ENCODE measurements at places on chromosomes 4 and X.

GRCh38 chr4:57039345-57039744 is 60.6 kb downstream of the POLR2B start:
- DNase-seq, result no peak

- no peak for DNase-seq
These were observed 309.4 kb downstream of the GLUD2 start for GRCh38 chrX:121356850-121357171.

GRCh38 chr4:84651499-84651898 is 68.6 kb downstream of the CDS1 start:
- no peak for DNase-seq

- DNase-seq, result no peak
These were observed 23.1 kb downstream of the SETD7 start for GRCh38 chr4:139532947-139533346.

DNA sequence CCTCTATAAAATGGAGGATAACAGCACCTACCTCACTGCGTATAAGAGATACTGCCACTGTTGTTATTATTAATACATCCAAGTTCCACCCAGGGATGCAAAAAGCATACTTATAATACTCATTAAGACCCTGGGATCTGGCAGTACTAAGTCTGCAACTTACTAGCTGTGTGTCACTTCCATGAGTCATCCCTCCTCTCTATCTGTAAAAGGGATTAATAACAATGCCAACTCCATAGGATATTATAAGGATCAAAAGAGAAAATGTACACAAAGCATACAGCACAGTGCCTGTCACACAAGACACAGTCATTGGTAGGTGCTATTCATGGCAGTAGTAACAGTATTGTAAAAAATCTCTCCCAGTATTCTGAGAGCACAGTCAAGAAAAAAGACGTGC is 216.7 kb downstream of the HS6ST2 start:
- DNase-seq, result no peak

DNA sequence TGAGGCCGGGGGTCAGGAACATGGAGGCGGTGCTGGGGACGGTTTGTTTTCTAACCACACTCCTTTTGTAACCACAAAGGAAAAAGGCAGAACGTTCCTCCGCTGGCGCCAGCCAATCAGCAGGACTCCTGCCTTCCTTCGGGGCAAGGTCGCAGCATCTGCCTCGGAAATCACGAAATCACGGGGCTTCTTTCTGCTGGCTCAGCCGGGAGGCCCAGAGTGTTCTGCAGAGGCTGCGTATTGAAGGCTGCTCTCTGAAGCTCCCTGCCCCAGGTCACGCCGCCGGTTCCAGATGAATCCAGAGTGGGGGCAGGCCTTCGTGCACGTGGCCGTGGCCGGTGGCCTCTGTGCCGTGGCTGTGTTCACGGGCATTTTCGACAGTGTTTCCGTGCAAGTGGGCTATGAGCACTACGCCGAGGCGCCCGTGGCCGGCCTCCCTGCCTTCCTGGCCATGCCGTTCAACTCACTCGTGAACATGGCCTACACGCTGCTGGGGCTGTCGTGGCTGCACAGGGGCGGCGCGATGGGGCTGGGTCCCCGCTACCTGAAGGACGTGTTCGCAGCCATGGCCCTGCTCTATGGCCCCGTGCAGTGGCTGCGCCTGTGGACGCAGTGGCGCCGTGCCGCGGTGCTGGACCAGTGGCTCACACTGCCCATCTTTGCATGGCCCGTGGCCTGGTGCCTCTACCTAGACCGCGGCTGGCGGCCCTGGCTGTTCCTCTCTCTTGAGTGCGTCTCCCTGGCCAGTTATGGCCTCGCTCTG is 9.4 kb downstream of the TMEM187 start:
- DNase-seq, result no peak

DNA sequence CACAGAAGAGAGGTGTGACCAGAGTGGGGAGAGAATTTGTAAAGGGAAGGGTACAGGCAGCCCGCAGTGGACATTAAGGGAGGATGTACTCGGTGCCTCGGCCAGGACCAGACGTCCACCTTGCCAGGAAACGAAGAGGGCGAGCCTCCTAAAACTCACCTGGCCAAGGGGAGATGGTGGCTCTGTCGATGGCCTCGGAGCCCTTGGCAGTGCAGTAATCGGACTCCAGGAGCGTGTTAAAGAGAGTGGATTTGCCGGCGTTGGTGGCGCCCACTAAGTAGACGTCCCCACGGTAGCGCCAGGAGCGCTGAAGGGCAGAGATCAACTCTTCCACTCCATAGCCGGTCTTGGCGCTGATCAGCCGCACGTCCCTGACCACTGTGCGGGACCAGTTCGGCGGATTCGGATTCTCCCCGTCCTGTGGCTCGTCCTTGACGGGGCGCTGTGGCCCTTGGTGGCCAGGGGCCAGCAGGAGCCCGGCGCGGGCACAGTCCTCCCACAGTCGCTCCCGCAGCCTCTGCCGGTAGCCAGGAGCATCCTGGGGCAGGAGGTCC is 1.0 kb downstream of the NOA1 start:
- DNase-seq, result no peak

- DNase-seq, result no peak
These were observed 40.3 kb upstream of the GALNT7 start for GRCh38 chr4:173128199-173128890.

- DNase-seq, result no peak
These were observed 97.3 kb downstream of the NR3C2 start for GRCh38 chr4:148344941-148345340.

- DNase-seq, result no peak
These were observed 12.2 kb downstream of the MTTP start for GRCh38 chr4:99586797-99587196.

GRCh38 chr4:10030972-10031667 is 9.8 kb upstream of the SLC2A9 start:
- no peak for DNase-seq

DNA sequence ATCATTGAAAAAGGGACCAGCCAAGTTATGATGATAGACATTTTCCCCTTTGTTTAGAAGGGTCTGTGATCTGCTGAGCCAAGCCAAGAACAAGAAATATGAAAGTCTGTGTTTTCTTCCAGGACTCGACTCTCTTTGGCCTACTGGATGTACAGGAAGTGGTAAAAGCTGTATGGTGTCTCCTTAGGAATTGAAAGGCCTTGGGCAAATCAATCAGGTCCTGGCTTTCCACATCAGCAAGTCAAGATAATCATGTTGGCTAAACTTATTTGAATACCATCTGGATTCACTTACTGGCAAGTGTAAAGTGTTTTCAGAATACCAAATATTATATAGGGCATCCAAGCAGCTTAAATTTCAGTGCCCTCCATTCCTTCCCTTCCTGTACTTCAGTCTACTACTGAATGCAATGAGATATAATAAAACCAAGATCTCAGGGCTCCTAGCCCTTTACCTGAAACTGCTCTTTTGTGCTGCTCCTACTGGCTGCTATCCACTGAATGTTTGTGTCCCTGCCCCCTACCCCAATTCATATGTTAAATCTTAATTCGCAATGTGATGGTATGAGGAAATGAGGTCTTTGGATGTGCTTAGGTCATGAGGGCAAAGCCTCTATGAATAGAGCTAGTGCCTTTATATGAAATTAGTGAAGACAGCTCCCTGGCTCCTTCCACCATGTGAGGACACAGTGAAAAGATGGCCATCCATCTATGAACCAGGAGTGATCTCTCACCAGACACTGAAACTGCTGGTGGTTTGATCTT is 578.0 kb downstream of the SPRY1 start:
- DNase-seq, result no peak

DNA sequence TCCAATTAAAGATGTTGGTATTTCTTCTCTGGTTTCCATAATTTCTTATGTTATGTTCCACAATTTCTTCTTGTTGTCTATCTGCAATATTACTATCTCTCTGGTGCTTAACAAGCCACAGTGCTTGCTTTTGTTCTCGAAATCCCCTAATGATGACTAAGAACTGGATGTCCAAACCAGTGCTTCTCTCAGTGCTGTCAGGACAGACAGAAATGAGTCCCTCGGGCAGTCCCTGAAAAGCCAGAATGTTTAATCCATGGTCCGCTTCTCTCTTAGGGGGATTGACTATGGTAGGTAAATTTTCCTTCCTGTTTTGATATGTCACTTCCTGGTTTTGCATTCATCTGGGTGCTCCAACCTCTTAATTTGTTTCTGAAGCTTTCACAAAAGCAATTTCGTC is 321.6 kb upstream of the PCDH10 start:
- no peak for DNase-seq

GRCh38 chr4:24279911-24280375 is 304.4 kb downstream of the DHX15 start:
- no peak for DNase-seq

DNA sequence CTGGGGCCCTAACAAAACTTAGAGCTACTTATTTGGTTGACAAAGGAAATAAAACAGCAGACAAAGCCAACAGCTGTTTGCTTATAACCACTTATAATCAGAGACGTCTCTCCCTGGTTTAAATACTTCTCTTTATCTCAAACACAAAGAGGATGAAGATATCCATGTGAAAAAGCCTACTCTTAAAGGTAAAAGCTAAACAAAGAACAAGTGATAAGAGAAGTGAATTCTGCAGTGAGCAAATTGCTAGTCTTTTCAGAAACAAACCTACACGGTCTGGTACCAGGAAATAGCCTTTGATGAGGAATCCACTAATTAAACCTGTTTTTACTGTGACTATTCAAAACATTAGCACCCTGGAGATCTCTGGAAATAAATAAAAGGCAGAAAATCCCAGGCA is 46.7 kb downstream of the GRIA3 start:
- DNase-seq, result no peak

- DNase-seq, result no peak
These were observed 41.8 kb downstream of the QDPR start for GRCh38 chr4:17469931-17470674.

DNA sequence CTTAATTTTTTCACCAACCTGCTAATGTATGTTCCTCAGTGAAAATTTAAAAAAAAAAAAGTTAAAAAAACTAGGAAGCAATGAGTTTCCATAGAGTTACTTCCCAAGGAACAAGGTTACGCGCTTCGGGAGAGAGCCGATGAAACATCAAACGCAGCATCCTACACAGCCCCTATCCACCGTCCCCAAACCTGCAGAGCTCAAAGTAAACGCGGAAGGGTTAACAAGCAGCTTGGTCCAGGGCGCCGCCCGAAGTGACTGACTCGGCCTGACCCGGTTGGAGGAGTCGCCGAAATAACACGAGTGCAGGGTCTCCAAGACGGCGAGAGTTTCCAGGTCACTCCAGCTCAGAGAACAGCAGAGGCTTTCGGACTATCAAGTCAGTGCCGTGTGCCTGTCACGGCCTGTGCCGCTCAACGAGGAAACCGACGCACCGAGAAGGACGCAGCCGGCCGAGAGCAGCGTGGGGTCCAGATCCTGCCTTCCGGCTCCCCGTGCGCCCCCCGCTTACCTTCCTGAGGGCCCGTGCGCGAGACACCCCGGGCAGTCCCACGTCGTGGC is 512 bp downstream of the NOP14 start:
- no peak for DNase-seq

DNA sequence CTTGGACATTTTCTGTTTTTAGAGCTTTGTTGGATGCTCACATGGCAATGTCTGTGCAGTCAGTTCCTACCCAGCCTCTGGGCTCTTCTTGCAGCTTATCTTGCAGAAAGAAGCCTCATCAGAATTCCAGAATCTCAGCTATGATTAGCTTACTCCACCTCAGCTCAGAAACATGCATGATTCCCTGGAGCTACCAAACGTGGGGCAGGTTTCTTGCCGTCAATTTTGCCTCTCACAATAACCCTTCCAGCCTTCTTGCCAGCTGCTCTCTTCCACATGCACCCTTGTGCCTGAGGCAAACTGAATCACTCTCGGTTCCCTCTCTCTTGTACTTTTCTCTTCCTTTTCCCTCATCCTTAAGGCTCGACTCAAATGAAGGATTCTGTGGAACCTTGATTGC is 141.4 kb downstream of the PTTG2 start:
- no peak for DNase-seq

DNA sequence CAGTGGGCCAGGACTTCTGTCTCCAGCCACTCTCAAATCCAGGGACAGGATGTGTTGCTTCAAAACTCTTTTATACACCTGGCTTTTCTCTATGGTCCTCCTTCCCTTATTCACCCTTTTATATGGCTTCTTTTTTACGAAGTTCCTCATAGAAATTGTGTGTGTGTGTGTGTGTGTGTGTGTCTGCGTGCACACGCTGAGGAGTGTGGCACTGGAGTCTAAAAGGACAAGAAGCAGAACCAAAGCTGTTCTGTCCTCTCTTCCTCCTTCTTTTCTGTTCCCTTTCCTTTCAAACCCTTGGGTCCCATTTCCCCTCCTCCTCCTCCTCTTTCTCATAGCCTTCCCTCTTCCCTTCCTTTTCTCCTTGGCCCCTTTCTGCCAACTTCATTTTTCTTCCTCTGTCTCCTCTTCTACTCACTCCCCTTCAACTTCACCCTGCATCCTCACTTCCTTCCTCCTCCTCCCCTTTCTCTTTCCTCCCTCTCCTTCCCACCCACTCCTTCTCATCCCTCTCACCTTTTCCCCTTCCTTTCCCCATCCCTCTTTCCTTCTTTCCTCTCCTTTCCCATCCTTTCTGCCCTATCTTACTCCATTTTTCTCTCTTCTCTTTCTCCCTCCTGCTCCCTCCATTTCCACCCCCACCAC is 360.5 kb downstream of the MID1IP1 start:
- DNase-seq, result no peak

- no peak for DNase-seq
These were observed 38.1 kb upstream of the NOCT start for GRCh38 chr4:138977524-138977923.

DNA sequence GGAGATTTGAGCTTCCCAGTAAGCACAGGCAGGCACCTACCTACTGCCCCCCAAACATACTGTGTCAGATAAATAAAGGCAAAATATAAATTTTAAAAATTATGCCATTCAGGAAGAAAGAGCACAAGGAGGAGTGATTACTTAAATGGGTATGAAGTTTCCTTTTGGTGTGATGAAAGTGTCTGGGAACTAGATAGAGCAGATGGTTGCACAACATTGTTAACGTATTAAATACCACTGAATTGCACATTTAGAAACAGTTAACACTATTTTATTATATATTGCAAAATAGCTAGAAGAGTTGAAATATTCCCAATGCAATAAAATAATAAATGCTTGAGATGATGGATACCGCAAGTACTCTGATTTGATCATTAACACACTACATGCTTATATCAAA is 374.7 kb upstream of the FGF13 start:
- DNase-seq, result no peak

DNA sequence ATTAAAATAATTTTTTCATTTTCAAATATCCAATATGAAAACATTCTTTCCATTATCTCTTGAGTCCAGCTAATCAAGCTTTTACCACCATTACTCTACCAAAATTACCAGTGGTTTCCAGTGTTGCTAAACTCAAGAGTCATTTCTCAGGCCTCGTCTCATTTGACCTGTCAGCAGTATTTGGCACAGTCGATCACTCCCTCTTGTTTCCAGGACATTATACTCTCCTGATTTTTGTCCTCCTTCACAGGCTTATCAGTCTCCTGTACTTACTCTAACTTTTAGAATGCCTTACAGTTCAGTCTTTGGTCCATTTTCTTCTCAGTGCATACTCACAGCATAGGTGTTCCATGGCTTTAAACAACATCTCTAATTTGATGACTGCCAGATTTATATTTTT is 11.6 kb downstream of the USP38 start:
- no peak for DNase-seq

GRCh38 chrX:117680286-117680685 is 436.3 kb downstream of the KLHL13 start:
- DNase-seq, result no peak

GRCh38 chr4:3041192-3042142 is 32.9 kb downstream of the HTT-AS start:
- peak; percentile 62 for DNase-seq

All from SK-N-SH (cell line).